ENCODE measurements at places on chromosomes 4 and X.

GRCh38 chrX:69000877-69001276, 164.4 kb downstream of the PJA1 start:
- no peak for DNase-seq

DNA sequence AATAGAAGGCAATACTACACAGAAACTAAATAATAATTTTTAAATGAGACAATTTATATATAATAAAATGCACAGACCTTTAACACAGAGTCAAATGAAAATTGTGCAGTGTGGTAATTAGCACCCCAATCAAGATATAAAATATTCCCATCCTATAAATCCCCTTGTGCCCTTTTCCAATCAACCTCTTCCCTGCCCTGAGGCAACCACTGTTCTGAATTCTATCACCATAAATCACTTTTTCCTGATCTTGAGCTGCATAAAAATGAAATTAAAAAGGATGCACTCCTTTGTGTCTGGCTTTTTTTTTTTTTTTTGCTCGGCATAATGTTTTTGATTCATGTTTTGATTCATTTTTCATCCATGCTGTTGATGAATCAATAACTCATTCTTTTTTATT, 107.0 kb downstream of the ATP8A1 start:
- DNase-seq = no peak

DNA sequence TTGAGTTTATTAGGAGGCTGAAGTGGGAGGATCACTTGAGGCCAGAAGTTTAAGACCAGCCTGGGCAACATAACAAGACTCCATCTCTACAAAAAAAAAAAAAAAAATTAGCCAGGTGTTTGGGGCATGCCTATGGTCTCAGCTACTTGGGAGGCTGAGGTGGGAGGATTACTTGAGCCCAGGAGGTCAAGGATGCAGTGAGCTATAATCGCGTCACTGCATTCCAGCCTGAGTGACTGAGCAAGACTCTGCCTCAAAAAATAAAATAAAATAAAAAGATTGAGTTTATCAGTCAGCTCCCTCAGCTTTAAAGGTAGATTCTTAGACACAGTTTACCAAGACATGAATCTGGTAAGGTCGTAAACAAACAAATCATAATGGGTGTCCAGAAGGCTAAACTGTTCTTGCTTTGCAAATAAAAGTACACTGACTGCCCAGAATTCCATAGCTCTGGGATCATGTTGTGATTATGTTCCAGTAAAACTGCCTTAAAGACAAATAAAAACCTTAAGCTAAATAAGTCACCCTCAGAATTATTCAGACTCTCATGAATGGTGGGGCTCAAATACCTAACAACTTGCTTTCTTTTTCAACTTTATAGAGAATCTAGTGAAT, 18.7 kb downstream of the APOO start:
- no peak for DNase-seq

- no peak for DNase-seq
Measured at GRCh38 chr4:144564358-144564757, 81.6 kb upstream of the HHIP start.

DNA sequence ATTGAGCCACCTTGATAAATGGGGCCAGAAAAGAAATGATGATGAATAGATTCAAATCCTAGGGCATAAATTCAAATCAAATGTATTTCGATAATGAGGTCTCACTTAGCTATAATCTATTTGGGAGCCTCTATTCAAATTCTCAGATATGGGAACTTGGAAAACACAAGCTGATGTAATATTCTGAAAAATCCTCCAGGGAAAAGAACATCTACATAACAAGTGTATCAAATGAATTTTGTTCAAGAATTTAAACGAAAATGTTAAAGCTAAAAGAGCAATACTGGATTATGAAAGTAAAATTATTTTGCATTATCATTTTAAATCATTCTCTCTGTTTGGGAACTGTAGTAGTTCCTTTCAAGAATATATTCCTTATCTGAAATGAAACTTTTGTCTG, 38.9 kb upstream of the RAP1GDS1 start:
- no peak for DNase-seq
